ENCODE measurements at places on chromosomes 7 and 10.

GRCh38 chr7:24602860-24603456 lies 29.7 kb downstream of the PALS2 start:
- DNase-seq: no peak
- H3K27ac ChIP-seq: no peak overlapping the region
- H3K27me3 ChIP-seq: no peaks in the 10 kb centered on the region
- H3K4me1 ChIP-seq: no peaks in the 10 kb centered on the region

GRCh38 chr10:84608126-84608525 lies 279.7 kb downstream of the CCSER2 start:
- no peak overlapping the region for H3K27ac ChIP-seq
- DNase-seq: no peak
- H3K4me3 ChIP-seq: no peak overlapping the region
- H3K27me3 ChIP-seq: no peaks in the 10 kb centered on the region
- H3K4me1 ChIP-seq: no peaks in the 10 kb centered on the region

GRCh38 chr10:113540845-113541548 lies 11.9 kb upstream of the HABP2 start:
- H3K4me3 ChIP-seq: no peak overlapping the region
- no peaks in the 10 kb centered on the region for H3K4me1 ChIP-seq
- H3K27ac ChIP-seq: no peak overlapping the region
- H3K27me3 ChIP-seq: no peaks in the 10 kb centered on the region
- H3K36me3 ChIP-seq: no peaks in the 10 kb centered on the region

- H3K27ac ChIP-seq: no peak overlapping the region
- H3K27me3 ChIP-seq: no peaks in the 10 kb centered on the region
- H3K4me3 ChIP-seq: no peak overlapping the region
Measured at GRCh38 chr10:30842894-30843293, 188.8 kb downstream of the ZNF438 start.

GRCh38 chr7:19066170-19066569 lies 51.3 kb downstream of the TWIST1 start:
- no peak overlapping the region for H3K4me3 ChIP-seq
- H3K36me3 ChIP-seq: no peaks in the 10 kb centered on the region
- DNase-seq: no peak
- no peaks in the 10 kb centered on the region for H3K27me3 ChIP-seq
- no peak overlapping the region for H3K27ac ChIP-seq

DNA sequence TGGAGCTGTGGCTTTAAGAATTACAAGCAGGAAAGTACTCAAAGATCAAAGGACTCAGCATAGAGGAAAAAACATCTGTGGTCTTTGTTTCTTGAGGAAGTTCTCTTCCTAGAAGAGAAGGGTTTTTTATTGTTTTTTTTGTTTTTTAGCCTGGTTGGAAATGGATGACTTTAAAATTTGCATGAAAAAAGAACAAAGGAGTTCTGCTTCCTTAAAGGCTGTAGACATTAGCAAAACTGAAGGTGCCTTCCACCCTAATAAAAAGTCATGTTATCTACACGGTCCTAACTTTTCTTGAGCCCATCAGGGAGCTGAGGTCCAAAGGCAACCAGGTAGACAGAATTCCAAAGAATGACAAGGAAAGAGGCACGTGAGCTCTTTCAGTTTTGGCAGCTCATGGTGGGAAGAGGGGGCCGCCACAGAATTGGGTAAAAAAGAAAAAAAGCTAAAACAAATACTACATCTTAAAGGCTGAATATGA lies 356.6 kb downstream of the SH2D4B start:
- no peak for DNase-seq
- no peaks in the 10 kb centered on the region for H3K4me1 ChIP-seq
- H3K27me3 ChIP-seq: no peaks in the 10 kb centered on the region
